Hematopoietic multipotent progenitor cell treated with erythropoietin and hydrocortisone succinate and interleukin-3 and kit ligand, for 17 days (in vitro differentiated cells): ENCODE measurements at places on chromosomes 2 and 18.

DNA sequence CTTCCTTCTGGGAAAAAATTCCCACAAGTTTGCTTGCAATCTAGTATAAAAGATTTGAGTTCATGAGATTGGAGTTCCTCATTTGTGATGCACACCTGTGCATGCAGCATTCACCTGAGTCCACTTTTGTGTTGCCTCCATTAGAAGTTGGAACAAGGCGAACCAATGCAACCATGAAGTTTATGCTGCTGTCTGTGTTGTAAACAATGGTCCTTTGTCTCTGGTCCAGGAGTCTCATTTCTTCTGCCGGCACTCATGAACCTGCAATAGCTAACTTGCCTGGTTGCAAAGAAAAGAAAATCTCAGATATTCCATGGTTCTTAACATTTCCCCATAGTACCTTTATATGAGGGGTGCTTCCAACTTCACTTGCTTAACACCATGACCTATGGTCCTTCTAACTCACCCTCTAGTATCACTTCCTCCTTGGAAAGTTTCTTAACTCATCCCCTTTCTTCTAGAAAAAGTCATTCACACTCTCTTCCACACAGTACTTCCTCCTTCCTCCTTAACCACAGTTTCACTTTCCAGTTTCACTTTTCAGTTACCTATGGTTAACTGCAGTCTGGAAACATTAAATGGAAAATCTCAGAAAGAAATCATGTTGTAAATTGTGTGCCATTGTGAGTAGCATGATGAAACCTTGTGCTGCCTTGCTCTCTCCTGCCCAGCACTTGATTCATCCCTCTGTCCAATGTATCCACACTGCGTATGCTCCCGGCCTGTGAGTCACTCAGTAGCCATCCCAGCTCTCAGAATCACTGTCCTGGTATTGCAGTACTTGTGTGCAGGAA lies 128.8 kb upstream of the TRIB2 start:
- DNase-seq = no peak

DNA sequence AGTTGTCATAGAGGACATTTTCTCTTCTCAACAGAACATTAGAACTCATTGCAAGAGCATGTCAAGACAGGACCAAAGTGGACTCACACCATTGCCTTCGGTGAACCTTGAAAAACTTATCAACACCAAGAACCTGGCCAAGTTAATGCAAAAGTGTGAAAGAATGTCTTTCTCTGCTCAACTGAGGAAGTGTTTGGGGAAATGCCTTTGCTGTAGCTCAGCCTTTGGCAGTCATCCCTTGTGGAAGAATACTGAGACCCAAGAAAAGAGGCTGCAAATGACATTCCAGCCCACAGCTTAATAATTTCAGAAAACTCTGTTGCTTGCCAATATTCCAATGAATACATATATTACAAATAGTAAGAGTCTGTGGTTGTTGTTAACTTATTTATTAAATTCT lies 728.8 kb upstream of the PIK3C3 start:
- DNase-seq = no peak

DNA sequence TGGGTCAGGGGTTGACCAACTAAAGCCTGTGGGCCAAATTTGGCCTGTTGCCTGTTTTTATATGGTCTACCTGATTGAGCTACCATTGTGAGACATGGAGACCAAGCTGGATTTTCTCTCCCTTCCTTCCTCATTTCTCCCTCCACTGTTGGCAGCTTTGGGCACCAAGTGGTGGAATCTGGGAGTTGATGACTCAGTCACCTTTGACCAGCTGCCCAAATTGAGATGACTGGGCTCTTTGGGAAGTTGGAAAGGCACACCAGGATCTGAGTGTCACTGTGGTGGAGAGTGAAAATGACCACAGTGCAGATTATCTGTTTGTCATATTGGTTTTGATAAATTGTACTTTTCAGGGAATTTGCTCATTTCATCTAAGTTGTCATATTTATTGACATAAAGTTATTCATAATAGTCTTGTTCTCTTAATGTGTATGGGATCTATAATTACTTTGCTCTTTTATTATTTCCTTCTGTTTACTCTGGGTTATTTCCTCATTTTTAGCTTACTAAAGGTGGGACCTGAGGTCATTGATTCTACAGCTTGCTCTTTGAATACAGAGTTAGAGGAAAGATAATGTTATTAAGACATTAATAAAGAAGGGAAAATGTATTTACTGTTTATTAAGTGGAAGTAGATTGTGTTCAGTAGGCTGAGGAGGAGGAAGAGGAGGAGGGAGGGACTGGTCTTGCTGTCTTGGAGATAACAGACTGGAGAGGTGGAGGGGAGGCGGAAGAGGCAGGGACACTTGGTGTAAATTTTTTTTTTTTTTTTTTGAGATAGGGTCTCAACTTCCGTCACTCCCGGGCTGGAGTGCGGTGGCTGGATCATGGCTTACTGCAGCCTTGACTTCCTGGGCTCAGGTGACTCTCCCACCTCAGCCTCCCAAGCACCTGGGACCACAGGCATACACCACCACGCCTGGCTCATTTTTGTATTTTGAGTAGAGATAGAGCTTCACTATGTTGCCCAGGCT lies 31.8 kb downstream of the AGFG1 start:
- peak; percentile 39 for DNase-seq

- DNase-seq = no peak
Observed at GRCh38 chr2:70959851-70960832, 18.3 kb upstream of the ANKRD53 start.

DNA sequence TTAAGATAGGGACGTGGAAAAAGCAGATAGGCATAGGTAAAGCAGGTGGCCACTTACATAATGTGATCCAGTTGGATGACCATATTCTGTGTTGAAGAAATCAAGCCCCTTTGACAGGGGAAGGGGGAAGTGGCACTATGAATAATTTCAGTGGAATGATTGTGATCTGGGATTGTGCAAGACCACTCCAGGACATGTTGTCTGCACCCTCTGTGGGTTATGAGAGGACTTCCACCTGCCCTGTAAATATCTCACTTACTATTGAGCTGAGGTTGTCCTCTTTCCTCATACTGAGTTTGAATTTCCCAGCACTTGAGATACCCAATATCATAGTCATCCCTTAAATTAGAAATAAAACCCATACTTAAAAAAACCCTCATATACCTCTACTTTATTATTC lies 220.7 kb downstream of the IRS1 start:
- DNase-seq = no peak
